Activated CD4-positive, alpha-beta T cell treated with anti-CD3 and anti-CD28 coated beads, Interleukin-2, amount 50 U/mL, for 24 hours (primary cell): ENCODE measurements at places on chromosomes 7 and 10.

DNA sequence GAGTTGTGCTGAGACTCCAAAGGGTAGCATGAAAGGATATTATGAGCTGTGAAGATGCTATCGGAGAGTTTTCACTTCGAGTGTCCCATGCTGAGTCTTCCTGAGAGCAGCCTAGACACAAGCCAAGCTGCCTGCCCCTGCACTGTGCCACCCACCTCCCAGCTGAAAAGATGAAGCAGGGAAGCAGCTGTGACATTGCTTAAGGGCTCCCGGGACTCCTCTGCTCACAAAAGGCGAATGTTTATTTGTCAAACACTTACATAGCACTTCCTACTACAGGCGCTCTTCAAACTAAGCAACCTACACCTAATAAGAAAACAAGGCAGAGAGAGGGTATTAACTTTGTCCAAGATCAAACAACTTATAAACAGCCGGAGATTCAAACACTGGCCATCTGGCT, 95.6 kb downstream of the OSBPL3 start:
- no peak for DNase-seq

- DNase-seq: no peak
Observed at GRCh38 chr10:96376483-96376882, 17.7 kb upstream of the OPALIN start.

DNA sequence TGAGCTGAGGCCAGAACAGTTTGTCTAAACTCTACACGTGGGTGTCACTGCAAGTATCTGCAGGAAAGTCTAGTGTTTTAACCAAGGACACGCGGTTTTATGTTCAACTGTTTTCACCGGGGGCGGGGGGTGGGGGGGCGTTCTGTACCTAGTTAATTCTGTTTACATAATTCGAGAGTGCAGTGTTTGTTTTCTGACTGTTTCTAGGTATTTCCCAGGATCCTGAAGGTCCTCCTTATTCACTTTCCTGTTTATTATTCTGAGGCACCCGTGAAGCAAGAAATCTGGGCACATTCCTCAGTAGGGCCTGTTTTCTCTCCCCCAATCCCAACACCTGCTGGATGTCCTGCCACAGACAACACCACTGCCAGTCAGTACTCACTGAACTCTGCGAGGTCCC, 7.6 kb downstream of the LOXL4 start:
- DNase-seq: no peak

- no peak for DNase-seq
Observed at GRCh38 chr10:11177381-11177780, 159.7 kb downstream of the CELF2 start.

DNA sequence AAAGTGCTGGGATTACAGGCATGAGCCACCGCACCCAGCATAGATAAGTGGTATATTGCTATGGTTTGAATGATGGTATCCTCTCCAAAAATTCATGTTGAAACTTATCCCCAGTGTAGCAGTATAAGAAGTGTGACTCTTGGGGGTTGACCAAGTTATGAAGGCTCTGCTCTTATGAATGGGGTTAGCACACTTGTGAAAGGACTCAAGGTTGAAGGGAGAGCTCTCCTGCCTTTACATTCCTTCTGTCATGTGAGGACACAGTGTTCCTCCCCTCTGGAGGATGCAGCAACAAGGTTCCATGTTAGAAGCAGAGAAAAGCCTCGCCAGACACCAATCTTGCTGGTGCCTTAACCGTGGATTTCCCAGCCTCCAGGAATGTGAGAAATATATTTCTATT, 58.0 kb downstream of the ADK start:
- DNase-seq: no peak

GRCh38 chr10:35545079-35545657, 60.0 kb upstream of the GJD4 start:
- no peak for DNase-seq

GRCh38 chr10:62244785-62245467, 23.7 kb downstream of the RTKN2 start:
- peak; percentile 56 for DNase-seq

- DNase-seq: no peak
Observed at GRCh38 chr7:157652954-157653826, 316.4 kb downstream of the DNAJB6 start.

DNA sequence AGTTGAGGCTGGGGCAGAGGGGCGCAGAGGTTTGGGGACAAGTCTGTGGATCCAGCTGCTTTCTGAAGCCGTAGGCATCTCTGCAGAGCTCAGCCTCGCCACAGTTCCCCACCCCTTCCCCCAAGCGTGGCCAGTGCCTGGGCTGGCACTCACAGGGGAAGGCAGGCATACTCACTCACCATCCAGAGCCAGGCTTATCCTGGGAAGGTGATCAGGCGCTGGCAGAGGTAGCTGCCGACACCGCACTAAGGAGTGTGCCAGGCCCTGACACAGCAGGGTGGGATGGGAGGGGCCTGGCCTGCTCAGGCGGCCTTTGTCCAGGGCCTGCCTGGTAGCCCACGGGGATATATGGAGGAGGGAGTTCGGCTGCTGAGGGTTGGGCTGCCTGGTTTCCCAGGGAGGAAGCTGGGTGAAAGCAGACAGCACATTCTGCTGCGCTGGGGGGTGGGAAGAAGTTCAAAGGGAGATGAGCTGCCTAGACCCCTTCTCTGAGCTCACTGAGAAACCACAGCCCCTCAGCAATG, 15.9 kb downstream of the VSIR start:
- no peak for DNase-seq

DNA sequence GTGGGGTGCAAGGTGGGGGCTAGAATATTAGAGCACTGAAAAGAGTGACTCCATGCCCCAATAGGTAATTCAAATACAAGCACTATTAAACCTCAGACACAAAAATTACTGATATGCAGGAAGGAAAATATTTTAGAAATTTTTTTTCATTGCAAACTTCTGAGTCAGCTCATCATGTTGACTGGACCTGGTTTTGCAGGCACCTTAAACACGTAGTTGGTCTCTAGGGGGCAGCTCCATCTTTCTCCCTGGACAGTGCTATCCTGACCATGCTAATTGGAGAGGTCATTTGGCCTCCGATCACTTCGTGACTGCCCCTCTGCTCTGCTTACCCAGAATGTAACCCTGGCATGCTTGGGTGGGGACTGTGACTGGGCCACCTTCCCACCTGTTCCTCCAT, 368.4 kb upstream of the MKI67 start:
- no peak for DNase-seq

DNA sequence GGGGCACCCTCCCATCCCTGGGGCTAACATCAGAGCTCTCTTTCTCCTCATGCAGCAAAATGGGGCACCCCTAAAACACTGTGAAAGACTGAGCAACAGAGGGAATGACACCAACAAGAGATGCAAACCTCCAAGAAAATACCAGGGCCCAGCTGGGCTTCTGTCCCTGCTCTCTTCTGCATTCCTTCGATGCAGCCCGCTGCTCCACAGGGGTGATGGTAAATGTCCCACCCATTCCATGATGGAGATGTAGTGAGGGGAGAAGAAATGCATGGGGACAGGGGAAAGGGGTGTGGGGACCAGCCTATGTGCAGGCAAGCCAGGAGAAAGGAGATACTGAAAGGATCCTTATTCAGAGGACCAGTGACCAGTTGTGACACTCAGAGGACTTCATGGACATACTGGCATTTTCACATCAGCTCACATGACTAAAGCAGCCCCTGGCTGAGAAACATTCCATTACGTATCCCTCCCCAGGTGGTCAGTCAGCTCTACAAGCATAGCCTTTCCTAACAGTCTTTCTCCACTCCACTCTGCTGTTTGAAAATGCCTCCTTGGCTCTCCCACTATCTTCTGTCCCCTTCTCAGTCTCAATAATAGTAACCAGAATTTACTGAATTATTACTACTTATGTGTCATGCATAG, 13.3 kb downstream of the SORBS1 start:
- DNase-seq: no peak

GRCh38 chr7:90833443-90833842, 237.3 kb downstream of the CDK14 start:
- no peak for DNase-seq

DNA sequence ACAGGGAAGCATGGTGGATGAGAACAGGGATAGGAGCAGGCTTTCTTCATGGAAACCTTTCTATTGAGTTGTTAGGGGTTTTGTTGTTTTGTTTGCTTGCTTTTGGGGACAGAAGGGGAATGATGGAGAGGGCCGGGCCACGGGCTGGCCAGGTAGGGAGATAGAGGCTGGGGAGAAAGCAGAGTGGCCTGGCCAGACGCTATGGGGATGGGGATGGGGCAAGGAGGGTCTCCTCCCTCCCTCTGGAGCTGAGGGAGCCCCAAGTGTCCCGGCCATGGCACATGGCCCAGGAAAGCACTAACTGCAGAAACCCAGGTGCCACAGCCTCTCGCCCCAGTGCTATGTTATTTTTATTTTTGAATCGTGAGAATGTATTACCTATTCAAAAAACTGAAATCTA, 10.0 kb downstream of the AOC1 start:
- DNase-seq: no peak

- DNase-seq: no peak
Observed at GRCh38 chr10:6151087-6151977, 51.4 kb upstream of the PFKFB3 start.

DNA sequence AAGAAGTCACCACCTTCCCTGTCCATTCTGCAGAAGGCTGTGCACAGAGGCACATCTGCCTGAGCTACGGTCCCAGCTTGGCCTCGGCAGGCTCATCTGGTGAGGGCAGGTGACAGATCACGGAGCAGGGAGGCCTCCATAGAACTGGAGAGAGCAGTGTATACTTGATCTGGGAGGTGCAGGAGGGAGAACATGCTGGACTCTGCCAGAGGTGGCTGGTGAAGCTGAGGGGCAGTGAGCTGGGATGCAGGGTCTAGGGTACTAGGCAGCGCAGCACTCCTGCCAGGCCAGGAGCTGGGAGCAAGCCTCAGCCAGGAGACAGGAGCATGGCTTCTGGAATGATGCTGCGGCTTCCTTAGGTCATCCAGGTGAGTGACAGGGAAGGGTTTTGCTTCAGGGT, 553.0 kb downstream of the TCERG1L start:
- no peak for DNase-seq

- no peak for DNase-seq
Observed at GRCh38 chr10:83301732-83302131, 837.6 kb upstream of the GHITM start.

GRCh38 chr10:96462606-96463151, 51.0 kb downstream of the TLL2 start:
- DNase-seq: no peak

- DNase-seq: no peak
Observed at GRCh38 chr7:108002726-108003598, at the start of gene LAMB1. Gene LAMB1, minus strand, starts transcription at chr7:108003161. Its CDS starts 276 bp downstream, at chr7:108002885.

DNA sequence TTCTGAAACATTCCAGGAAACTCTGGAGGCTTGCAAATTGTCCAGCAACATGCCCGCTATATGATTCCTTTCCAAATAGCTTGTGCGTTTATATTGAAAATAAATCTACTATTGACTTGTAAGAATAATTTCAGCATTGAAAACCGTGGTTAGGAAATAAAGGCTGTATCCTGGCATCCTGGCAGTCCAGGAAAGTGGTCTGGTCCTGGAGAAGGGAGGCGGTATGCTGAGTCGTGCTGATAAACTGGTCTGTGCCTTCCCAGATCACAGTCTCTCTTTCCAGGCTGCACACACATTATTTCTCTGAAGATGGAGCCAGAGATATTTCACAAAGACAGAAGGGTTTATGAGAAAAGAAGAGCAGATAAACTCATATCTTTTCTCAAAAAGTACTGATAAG, 350.1 kb upstream of the COBL start:
- no peak for DNase-seq

DNA sequence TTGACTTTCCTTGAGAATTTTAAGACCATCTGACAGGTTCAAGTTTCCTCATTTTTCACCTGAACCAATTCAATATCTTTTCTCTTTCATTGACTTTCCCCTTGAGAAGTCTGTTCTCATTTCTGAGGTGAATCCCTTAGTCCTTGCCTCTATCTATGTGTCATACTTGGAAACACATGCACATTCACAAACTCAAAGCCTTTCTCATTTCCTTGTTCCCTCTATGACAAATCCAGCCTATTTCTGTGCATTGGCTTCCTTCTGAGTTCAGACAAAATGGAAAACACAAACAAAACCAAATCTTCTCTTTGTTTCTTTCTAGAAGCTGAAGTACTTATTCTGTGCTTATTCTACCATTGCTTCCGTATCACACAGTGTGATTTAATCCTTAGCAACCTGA, 13.8 kb downstream of the PTTG1IP2 start:
- no peak for DNase-seq

GRCh38 chr10:61397175-61397986, 55.8 kb downstream of the TMEM26 start:
- no peak for DNase-seq

GRCh38 chr10:84634636-84635035, 306.2 kb downstream of the CCSER2 start:
- no peak for DNase-seq
